Posterior cingulate gyrus (tissue), 11 donors: ENCODE measurements at places on chromosomes 1 and 21.

DNA sequence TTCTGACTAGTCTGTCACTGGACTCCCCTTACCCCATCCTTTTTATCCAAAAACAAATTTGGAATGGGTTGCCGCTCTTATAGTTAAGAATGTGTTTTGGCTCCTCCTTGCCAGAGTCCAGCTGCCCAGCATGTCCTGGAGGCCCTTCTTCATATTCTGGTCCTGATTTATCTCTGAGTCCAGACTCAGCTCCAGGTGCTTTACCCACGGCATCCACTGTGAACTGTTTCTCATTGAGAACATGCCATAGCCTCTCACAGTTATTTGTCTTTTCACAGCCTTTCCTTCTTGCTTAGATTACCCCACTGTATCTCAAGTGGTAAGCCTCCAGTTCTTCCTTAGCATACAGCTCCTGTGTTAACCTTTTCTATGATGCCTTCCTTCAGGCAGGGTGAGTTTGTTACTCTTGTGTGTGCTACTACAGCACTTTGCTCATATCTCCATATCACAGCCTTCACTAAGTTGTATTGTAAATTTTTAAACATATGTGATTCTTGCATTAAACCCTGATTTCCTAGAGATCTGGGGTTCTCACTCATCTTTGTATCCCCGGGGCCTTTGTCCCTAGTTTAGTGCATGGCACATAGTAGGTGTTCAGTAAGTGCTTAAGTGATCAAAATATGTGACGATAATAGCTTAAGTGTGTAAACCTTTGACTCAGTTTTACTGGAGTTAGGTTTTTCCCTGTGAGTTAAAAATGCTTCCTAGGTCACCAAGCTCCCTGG, 116.0 kb downstream of the OSBPL9 start:
- DNase-seq, result no peak

DNA sequence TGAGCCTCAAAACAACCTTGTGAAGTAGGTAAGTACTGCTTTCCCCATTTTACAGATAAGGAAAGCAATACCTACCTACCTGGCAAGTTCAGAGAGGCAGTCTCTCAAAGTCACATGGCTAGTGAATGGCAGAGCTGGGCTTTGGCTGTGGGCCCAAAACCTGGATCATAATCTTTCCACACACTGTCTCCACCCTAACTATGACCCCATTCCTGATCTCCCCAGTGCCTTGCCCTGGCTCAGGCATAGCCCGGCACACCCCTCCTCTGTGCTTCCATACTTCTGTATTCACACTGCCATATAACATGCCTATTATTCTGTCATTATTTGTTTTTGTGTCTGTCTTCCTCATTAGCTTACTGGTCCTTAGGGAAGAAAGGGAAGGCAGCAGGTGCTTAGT, 15.9 kb downstream of the GNG12 start:
- DNase-seq, result no peak

DNA sequence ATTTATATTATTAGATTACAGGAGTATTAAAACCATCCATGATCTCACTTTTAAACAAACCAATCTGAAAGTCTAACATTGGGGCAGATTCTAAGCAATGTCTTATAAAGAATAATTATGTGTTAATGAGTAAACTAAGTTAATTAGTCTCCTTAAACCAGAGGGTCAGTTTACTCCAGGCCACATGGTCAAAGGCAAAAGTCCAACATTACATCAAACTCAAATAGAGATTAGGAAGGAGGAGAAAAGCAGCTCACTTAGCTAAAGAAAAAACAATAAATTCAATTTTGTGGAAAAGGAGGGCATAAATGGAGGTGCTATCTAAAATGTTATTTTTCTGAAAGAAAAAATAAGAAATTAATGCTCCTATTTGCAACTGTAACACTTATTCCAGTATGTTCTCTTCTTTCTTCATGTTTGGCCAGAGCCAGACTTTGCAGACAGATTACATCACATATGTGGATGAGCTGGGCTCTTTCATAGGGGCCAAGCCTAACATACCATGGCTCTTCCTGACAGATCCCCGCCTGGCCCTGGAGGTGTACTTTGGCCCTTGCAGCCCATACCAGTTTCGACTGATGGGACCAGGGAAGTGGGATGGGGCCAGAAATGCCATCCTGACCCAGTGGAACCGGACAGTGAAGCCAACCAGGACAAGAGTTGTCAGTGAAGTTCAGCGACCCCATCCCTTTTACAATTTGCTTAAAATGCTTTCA, 24.3 kb upstream of the FMO2 start:
- no peak for DNase-seq

- DNase-seq, result no peak
Observed at GRCh38 chr1:225578251-225578977, 74.5 kb downstream of the ENAH start.

DNA sequence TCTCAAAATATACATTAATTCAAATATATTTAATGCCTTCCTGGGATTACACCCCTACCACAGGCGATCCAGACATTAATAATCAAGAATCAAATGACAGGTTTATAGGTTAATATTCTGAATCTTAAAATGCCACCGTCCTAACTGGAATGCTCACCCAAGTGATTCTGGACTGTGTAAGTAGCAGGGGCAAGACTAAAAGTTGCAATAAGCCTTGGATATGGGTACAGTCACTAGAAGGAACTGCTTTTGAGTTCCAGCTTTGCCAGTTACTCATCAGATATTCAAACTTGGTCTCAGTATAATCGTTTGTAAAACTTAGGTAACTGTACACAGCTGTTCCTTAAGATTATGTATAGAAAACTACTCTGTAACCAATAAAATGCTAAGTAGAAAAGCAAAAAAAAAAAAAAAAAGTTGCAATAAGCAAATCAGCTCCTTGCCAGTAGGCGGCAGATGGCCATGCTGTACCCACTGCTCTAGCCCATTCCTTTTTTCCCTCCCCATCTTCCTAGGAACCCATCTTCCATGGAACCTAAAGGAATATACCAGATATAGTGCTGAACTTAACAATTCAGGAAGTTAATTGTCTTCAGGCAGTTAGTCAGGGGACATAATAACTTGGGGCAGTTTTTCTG, 10.5 kb downstream of the RO60 start:
- no peak for DNase-seq

- no peak for DNase-seq
Observed at GRCh38 chr1:172630056-172630818, 28.7 kb upstream of the FASLG start.

DNA sequence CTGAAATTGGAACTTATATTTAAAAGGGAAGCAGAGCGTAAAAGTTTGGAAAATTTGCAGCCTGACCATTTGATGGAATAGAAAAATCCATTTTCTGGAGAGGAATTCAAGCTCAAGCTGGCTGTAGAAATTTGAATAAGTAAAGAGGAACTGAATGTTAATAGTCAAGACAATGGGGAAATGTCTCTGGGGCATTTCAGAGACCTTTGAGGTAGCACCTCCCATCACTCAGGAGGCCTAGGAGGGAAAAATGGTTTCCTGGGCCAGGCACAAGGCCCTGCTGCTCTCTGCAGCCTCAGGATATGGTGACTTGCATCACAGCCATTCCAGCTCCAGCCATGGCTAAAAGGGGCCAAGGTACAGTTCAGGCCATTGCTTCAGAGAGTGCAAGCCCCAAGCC, 17.6 kb upstream of the TSHB start:
- no peak for DNase-seq

GRCh38 chr1:178241057-178241456, 147.2 kb downstream of the RASAL2 start:
- no peak for DNase-seq

DNA sequence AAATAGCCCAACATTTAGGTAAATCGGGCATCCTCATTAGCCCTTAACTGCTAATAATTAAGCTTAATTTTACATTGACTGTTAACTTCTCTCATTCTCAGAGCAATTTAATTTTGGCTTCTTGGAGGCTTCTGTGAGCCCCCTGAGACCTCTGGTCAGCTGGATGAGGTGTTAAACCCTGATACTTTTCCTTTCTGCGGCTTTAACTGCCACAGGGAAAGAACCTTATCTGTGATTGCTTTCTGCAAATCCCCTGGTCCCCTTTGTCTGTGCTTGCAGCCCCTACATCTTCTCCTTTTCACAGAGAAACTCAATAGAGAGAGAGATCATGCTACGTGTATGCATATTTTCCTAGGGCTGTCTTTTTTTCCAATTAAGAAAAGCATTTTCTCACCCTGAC, 184.5 kb upstream of the CSF3R start:
- DNase-seq, result no peak

DNA sequence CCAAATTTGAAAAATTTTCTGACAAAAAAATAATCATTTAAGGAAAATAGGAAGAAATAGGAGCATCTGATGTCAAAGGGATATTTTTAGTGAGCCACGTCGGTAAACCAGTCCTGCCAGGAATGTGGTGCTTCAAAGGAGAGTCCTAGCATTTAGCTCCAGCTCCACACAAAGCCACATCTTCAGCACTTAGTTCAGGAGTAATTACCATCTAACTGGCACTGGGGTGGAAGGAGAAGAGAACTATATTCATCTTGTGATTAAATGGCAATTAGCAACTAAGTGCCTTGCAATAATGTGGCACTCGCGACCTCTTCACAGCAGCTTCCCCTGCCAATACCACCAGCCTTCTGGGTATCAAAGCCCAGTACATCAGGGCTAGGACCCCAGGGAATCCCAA, 409.1 kb downstream of the SETD4 start:
- DNase-seq, result no peak

DNA sequence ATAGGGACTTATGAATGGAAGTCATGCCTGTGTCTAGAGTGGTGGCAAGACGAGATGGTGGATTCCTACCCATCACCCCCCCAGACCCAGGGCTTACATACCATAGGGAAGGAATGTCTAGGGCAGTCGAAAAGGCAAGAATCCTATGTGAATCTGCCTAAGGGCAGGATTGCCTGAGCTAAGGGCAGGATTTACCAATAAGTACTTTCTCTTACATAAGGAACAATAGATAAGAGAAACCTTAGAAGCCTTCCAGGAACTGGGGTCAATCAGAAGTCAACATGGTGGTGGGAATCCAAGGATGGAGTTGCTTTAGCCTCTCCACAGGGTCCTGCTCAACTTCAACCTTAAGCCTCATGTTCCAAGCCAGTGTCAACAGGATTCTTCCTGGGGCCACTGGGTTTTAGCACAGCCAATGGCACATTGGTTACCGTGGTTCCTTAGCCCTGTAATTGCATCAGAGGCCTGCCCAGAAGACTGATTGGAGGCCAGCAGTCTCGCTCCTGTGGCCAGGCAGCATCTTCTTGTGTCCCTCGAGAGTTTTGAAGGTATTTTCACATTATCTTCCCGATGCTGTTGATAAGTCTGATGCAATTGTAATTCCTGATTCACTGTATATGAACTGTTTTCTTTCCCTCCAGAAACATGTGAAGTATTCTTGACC, 20.7 kb downstream of the BACE2 start:
- DNase-seq, result no peak

GRCh38 chr21:45570826-45571601, 28.8 kb upstream of the SLC19A1 start:
- no peak for DNase-seq

GRCh38 chr1:63777286-63777685, 3.5 kb downstream of the ROR1 start:
- no peak for DNase-seq

GRCh38 chr1:241639623-241640148, 483 bp downstream of the CHML start:
- no peak for DNase-seq

- no peak for DNase-seq
Observed at GRCh38 chr1:114554577-114554976, 26.8 kb downstream of the BCAS2 start.
